ENCODE measurements at places on chromosomes 16 and 17.

- no peak for DNase-seq
These were observed 61.2 kb downstream of the CLEC16A start for GRCh38 chr16:11005611-11005975.

DNA sequence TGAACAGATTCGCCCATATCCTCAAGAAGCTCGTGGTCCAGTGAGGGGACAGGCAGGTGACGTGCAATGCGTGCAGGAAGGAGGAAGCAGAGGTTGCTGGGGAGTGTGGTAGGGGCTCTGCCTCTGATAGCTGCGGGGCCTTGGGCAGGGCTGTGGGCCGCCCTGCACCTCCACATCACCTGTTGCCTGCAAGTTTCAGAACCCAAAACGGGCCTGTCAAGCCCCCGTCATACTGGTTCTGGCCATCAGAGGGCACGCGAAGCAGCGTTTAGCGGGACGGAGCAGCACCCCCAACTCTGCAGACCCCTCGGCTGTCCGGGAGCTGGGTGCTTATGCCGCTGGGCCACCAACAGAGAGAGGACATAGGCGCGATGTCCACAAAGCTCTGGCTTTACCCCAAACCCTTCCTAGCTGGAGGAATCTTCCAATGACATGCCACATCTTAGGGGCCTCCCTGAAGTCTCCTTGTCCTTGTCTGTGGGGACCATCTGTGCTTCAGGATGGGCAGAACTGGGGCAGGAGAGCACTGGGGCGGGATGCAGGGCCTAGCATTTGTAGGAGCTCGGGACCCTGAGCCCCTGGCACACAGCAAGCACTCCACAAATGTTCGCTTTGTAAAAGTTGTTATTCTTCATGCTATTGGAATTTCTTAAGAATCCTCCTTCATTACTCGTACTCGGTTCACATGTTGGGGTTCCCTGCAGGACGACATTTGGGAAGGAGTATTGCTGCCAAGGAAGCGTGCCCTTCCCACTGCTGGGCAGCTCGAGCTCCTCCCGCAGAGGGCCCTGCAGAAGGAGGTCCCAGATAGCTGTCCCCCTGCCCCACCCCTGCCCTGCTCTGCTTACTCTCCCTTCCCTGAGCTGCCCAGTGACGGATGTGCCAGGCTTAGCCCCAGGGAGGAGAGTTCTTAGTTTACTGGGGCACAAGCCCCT, 64.3 kb downstream of the CNGB1 start:
- DNase-seq: no peak

DNA sequence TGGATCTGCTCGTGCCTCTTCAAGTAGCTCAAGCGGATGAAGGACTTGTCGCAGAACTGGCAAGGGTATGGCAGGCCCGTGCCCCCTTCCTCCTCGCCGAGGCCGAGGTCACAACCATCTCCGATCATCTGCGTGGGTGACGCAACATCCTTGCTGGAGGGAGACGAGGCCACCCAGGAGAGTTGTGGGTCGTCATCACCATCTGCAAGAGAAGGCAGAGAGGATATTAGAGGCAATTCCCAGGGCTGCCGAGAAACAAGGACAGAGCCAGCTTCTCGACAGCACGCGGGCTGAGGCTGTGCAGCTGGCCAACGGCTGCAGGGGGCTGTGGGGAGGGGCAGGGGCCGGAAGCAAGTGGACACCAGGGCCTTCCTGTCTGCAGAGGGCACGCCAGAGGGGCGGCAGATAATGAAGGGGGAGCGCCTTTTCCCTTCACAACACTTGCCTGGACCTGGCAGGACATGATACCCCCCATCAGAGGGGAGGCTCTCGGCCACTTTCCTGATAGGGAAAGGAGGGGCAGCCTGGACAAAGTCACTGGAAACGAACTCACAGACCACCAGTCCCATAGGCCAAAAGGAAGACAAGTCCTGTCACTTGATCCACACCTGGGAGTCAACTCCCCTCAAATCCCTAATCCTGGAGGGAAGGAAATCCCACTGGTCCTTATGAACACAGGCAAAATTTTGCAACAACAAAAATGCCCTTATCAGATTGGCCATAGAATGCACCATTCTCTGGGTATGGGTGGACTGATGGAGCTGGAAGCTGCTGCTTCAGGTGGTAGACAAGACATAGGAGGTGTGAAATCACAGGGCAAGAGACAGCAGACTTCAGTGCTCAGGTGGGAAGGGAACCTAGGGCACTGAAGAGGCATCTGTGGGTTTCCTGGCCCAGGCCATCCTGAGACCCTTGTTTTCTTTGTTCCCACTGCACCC, 217.0 kb downstream of the ZNF423 start:
- DNase-seq: no peak

- DNase-seq: no peak
These were observed 84.2 kb downstream of the ZFHX3 start for GRCh38 chr16:72963533-72964315.

- no peak for DNase-seq
These were observed 41.2 kb upstream of the HAS3 start for GRCh38 chr16:69064124-69064763.

DNA sequence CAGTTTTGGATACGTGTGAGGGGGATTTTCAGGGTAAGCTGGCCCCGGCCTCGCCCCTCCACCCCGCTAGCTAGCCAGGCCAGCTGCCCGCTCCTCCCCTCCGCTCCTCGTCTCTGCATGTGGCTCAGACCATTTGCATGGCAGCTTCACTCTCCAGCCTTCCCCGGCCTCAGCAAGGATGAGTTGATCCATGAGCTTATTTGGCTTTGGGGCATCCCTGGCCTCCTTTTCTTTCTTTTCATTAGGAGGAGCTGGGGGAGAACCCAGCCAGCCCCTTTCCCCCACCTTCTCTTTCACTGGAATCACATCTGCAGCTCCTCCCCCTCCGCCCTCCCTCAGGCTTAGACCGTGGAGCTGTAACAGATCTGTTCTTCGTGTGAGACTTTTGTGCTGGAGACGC, 30.7 kb downstream of the ELAC2 start:
- no peak for DNase-seq

- no peak for DNase-seq
These were observed 6.1 kb downstream of the TVP23A start for GRCh38 chr16:10812312-10813098.

DNA sequence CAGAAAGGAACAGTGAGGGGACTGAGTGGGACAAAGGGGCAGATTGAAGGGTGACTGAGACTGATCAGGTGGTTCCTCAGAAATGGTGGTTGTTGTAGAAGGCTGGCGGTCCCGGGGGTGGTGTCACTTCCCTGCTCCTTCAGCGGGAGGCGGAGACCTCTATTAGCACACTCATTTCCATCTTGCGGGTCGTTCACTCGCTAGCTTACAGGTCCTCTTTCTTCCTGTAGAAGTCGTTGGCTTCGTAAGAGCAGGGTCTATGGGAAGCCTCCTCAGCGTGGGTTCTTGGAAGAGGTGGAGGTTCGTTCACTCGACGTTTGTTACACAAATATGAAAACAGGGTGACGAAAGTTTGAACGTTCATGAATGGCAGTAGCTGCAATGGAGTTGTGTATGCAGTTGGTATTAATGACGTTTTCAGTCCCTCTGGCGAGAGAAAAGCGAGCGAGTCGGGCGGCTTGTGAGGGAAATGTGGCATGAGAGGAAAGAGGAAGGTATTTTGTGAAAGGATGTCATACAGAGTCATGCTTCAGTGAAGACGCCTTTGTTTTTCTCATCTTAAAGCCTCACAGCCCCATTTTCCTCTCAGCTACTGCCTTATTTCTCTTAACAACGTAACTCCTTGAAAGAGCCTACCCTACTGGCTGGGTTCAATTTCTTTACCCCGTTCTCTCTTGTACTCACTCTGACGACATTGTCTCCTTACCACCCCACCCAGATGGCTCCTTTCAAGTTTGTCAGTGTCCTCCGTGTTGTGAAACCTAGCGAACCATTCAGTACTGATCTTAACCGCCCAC, 667 bp downstream of the EFCAB13 start:
- DNase-seq: peak; percentile 69

GRCh38 chr17:58248955-58249269, 10.5 kb downstream of the LPO start:
- DNase-seq: no peak

DNA sequence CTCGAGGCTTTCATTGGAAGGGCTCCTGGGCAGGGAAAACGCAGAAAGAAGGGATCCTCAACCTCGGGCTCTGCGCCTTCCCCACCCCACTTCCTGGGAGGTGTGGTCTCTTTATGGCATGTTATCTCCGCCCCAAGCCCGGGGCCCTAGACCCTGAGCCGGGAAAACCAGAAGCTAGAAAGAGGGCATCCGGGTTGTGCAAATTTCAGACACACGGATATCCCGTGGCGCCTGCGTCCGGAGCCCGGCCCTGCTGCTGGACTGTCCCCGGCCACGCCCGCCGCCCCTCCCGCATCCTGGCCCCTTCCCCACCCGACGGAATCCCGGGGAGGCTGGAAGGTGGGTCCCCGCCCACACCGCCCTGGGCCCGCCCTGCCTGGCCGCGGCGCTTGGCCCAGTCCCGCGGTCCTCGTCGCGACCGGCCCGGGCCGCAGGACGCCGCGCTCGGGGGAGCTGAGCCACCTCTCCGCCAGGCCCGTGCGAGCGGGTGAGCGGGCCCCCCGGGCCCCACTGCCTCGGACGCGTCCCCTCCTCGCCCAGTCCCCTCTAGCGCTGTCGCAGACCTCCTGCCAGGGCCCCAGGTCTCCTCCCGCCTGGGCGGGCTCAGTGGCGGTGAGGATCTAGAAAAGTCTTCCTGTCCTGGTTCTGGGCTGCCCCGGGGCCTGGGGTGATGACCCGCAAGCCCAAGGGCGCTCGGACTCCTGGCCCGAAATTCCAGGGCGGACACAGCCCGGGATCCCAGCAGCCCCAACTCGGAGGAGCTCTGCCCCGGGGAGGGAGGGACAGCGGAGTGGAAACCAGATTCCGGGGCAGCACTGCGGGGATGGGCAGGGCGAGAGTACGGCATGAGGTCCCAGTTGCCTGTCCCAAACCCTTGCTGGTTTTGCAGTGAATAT, at the start of gene SLC16A5:
SLC16A5 (plus strand) TSS at position 397 of the 896 bp plus-strand sequence. CDS start 5,683 bp downstream, outside the sequence.
- no peak for DNase-seq

DNA sequence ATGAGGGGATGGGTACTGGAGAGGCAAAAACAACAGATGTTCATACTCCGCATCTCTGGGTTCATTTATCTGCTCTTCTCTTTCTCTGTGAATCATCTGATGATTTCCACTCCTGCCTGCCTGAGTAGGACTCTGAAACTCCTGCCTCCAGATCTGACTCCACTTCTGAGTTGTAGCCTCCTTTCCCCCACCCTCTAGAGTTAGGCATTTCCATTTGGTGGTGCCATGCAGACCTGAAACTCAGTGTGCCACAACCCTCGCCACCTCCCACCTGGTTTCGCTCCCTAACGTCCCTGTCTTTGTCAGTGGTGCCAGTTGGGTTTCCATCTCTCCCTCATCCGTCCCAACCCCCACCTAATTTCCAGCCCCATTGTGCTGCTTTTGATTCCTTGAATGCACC, 126.2 kb downstream of the PRKCB start:
- DNase-seq: no peak

DNA sequence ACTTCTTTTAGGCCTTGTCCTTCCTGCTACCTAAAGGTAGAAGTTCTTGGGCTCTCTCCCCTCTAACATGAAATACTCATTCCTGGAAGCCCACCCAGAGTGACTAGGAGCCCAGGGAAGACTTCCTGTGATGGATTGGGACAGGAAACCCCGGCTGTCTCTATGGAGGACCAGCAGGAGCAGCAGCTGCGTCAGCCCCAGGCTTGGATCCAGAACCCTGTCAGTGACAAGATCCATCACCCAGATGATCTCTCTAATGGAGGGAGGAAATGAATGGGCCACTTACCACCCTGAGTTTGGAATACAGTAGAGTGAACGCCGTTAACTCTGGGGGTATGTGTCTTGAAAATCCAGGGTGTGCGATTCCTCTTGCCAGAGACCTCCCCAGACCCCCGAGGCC, 195.7 kb upstream of the WSCD1 start:
- DNase-seq: no peak

GRCh38 chr17:83195330-83196023, 116.1 kb downstream of the METRNL start:
- no peak for DNase-seq

DNA sequence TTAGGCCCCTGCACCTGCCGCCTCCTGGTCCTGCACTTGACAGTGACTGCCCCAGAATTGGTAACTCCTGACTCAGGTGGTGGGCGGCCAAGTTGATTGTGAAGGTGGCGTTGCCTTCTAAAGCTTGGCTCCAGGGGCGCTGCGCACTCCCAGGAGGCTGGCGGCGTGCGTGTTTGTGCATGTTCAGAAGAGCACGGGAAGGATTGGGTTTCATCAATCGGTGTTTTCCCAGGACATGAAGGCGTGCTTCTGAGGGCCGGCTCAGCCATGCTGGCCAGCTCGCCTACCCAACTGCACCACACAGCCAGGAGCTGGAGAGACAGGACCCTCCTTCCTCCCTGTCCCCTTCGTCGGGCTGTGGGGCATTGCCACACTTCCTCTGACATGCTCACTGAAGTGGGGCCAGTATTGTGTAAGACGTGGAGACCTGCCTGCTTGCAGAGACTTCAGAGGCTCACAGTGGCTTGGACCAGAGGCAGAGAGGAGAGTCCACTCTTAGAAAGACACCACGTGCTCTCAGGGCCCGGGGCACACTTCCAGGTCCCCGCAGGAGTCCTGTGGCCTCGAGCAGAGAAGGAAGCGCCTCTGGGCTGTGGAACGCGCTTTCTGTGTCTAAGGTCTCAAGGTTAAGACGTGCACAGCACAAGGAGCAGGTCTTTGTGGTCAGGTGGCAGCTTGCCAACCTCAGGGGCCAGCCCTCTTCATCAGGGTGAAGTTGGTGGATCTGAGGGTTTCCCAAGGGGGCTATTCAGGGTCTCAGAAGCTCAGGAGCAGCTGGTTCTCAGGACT, 2.8 kb downstream of the RAB40C start:
- peak; percentile 62 for DNase-seq

DNA sequence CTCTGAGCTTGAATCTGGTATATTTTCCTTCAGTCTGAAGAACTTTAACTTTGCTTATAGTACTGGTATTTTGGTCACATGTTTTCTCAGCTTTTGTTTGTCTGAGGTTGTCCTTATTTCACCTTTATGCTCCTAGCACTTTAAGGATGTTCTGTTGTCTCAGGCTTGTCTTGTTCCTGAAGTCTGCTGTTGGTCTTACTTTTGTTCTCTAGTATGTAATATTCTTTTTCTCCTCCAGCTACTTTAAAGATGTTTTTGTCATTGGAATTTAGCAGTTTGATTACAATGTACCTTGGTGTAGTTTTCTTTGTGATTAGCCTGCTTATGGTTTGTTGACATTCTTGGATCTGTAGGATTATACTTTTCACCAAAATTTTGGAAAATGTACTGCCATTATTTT, 23.6 kb downstream of the RPTOR start:
- DNase-seq: no peak

GRCh38 chr16:12323007-12323758, 346.6 kb downstream of the SNX29 start:
- no peak for DNase-seq

GRCh38 chr16:86224126-86224525, 286.2 kb upstream of the FOXF1 start:
- no peak for DNase-seq

GRCh38 chr17:57178839-57179238, 77.5 kb upstream of the MSI2 start:
- DNase-seq: no peak
